HTR-8/SVneo (cell line): ENCODE measurements at places on chromosomes 3 and 15.

GRCh38 chr3:128784232-128784631, 58.2 kb downstream of the RAB7A start:
- peak; percentile 25 for DNase-seq

- no peak for DNase-seq
Observed at GRCh38 chr15:77416148-77416455, 3.8 kb downstream of the PEAK1 start.

DNA sequence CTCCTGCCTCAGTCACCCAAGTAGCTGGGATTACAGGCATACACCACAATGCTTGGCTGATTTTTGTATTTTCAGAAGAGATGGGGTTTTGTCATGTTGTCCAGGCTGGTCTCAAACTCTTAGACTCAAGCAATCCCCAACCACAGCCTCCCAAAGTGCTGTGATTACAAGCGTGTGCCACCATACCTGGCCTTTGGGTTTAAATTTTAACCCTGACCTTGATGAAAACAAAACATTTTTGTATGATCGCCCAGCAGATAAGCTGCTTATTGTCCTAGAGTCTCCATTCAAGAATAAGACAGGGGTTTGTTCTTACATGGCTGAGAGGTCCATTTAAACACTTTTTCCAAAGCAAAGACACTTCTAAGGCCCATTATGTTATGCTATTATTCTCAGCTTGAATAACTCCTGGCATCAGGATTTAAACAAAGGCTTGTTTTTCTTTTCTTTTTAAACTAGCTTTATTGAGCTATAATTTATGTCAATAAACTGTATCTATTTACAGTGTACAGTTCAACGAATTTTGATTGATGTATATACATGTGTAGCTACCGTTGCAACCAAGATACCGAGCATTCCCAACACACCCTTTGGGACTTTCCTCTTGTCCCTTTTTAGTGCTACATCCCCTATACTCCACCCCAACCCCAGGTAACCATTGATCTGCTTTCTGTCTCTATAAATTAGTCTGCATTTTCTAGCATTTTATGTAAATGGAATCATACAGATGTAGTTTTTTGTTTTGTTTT, 1.4 kb upstream of the MUC13 start:
- DNase-seq, result no peak

GRCh38 chr3:12192655-12193484, 34.2 kb upstream of the TIMP4 start:
- DNase-seq, result no peak

DNA sequence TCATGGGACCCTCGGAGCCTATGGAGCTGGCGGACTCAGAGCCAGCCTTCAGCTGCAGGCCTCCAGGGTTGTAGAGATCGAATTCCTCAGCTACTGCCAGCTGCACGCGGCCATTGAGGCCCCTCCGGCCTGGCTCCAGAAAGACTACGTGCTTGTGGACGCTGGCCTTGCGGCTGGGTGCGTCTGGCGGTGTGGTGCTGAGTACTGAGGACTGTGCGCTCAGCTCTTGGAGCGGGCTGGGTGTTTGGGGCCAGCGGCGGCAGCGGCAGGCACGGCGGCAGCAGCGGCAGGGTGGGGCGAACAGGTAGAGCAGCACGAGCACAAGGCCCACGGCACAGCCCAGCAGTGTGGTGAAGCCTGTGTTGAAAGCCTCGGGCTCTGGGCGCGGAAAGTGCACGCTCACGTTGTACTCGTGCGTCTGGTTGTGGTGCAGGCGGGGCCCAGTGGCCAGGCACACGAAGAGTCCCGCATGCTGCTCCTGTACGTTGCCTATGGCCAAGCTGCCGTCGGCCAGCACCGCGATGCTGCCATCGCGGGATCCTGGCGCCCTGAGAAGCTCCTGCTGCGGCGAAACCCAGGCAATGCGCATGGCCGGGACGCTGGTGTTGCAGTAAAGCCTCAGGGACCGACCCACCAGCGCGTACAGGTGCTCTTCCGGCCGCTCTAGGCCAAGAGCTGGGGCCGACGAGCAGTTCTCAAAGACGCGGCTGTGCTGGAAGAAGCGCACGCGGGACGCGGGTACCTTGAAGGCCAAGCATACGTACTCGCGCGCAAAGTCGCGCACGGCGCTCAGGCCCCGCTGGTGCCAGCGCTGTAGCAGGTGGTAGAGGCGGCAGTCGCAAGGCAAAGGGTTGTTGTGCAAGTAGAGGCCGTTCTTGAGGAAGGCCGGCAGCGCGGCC, 1.3 kb downstream of the AMIGO3 start:
- DNase-seq, result no peak

- DNase-seq, result no peak
Observed at GRCh38 chr15:98003996-98004395, 43.5 kb downstream of the ARRDC4 start.

DNA sequence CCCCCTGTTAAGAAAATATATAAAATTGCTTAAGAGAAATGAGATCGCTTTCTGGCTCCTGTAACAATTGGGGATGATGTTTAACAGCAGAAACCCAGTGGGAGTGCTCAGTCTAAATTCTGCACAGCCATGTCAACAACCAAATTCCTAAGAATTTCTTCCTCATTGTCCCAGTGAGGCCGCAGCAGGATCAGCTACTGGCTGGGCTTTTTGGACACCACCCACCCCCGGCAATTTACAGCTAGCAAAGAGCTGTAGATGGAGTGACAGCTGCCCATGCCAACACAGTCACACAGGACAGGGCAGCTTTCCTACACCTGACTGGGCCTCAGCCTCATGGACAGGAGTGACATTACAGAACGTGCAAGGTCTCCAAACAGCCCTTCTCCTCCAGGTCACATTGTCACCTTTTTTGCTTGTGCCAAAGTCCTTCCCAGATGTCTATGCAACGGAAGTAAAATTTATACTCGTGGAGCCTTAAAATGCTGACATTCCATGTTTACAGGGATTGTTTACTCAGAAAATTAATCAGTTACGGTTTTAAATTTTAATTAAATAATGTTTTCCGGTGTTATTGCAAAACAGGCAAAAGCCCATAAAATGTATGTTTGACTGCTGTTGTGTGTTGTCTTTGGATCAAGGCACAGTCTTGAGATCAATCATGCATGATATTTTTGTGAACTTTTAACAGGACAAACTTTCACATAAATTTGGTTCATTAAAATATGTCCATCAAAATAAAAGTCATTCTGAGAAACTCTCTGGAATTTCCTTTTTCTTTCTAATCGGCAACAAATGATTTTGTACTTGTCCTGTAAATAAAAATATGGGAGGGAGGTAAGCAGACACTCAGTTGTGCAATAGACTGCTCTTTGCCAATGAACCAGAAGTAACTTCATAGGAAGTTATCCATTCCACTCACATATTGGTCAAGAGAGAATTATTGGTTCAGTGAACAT, 943.2 kb downstream of the MCTP2 start:
- no peak for DNase-seq

DNA sequence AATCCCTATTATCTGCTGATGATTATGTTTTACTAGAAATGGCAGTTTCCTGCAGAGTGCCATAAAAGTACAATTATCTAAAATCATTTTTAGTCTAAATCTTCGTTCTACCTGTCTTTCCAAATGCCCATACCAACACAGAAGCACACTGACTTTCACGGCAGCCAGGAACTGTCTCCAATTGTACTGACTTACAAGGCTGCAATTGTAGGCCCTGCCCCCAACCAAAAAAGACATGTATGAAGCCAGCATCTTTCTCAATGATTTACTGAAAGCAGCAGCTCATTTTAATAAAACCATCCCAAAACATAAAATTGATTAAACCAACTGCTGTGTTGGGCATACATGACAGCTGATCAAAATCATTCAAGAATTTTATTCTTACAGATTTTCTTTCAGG, 119.0 kb downstream of the TBC1D5 start:
- DNase-seq, result no peak

DNA sequence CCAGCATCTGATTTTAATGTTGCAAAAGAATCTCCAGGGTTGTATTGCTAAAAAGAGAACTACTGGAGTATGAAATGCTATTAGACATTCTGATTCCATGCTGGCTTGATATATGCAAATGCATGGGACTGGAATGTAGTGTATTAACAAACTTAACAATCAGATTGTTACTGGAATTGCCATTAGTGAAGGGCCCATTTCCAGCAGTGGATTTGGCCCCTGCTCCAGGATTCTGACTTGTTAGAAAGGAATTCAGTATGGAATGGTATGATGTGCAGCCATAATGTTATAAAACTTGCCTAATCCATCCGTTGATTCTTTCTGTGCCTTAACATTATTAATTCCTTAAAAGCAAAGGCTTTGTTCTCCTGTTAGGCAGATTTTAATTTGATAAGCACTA, 7.9 kb downstream of the ARRDC4 start:
- no peak for DNase-seq

DNA sequence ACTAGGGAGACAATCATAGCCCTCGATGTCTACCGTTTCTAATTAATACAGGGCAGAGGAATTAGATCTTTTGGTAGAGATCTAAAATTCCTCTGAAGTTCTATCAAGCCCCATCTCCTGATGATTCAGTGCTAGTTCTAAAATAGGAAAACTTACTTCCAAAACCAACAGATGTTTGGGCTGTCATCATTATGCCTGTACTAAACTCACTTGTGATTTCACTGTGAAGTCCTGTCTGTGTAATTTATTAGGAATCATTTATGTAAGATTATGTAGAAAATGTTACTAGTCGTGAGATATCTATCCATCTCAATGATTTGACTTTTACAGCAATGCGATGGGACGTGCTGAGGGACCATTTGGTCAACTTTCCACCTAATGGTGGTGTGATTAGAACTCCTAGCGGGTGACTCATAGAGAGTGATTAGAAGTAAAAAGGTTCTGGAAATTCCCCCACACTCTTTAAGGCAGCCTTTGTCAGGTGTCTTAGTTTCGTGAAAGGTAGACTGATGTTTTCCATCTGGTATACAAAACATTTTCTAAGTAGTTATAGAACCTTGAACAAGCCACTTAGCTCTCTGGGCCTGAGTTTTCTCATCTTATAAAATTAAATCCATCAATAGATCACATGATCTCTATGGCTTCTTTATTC, 34.2 kb downstream of the LIPC start:
- DNase-seq, result no peak

DNA sequence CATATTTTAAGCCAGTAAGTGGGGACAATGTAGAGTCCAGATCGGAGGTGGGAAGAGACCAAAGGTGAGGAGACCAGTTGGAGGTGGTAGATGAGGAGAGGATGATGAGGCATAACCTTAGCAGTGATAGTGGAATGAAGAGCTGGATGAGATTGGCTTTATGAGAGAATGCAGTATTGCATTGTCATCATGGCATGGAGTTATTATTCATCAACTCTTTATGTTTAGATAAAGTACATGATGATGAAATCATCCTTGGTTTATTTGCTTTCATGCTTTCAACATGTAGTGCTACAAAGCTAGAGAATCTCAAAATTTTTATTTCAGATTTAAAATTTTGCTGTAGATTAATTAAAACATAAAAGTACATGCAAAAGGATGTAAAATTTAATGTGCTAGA, 64.0 kb downstream of the PPM1L start:
- DNase-seq, result no peak
